Cortex of kidney (tissue), 1 donor: ENCODE measurements at places on chromosomes 4 and X.

GRCh38 chrX:69959712-69960111, 90.0 kb downstream of the AWAT2 start:
- no peak for DNase-seq

GRCh38 chr4:121411151-121411744, 30.4 kb upstream of the QRFPR start:
- DNase-seq: no peak

DNA sequence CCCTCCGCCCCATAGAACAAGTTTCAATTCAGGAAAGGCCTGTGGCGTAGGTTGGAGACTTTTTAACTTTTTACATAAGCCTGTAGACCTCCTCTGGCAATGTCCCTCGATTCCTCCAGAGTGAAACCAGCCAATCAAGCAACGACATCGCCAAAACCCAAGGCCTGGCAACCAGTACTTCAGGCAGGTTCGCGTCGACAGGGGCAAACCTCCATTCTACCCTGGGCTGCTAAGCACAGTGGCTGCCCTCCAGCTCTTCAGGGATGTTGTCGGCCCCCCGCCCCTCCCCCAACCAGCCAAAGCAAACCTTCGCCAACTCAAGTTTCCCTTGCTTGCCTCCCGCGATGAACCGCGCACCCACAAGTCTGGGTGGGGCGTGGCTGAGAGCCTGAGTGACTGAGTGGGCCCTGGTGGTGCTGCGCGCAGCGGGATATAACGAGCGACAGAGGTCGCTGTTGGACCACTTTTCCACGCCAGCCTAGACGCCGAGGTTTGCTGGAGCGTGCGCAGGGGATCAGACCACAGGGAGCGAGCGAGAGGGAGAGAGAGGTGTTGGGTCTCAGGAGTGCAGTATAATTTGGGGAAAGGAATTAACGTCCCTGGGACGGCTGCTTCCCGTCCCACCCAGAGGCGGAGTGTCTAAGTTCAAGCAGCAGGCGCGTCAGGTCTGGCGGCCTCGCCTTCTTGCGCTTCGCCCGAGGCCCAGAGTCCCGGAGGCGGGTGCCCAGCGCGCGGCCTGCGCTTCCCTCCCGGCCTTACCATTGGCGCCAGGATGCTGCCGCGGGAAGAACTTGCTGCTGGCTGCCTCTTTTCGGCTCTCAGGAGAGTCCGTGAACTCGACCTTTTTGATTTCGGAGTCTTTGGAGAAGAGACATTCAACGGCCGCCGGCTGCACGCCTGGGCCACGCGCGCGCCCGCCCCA, 9.0 kb upstream of the PITX2 start:
- no peak for DNase-seq

GRCh38 chrX:111095974-111096895, at the start of gene PAK3:
TSS of gene PAK3 (plus strand) at chrX:111096191. CDS start at chrX:111123104, 26,913 bp downstream.
- no peak for DNase-seq

GRCh38 chrX:118571836-118572235, 76.2 kb downstream of the DOCK11 start:
- DNase-seq: no peak

DNA sequence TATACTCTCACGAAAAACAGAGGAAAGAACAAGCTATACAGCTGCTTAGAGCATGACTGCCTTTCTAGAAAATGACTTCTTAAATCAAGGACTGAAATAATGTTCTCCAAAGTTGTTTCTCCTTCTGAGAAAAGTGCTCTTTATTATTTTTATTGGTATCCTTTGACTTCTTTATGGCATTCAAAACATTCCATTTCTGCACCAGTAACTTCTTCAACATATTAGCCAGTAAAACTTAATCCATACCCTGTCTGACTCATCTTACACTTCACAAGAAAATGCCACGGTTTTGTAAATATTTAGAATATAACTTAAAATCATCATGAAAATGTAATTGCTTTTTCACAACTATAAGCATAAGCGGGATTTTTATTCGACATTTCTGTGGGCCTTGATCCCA, 180.4 kb downstream of the NR3C2 start:
- no peak for DNase-seq

- no peak for DNase-seq
Measured at GRCh38 chrX:39773923-39774773, 323.6 kb downstream of the BCOR start.

GRCh38 chrX:70525733-70526132, 81.1 kb downstream of the DLG3 start:
- DNase-seq: no peak

DNA sequence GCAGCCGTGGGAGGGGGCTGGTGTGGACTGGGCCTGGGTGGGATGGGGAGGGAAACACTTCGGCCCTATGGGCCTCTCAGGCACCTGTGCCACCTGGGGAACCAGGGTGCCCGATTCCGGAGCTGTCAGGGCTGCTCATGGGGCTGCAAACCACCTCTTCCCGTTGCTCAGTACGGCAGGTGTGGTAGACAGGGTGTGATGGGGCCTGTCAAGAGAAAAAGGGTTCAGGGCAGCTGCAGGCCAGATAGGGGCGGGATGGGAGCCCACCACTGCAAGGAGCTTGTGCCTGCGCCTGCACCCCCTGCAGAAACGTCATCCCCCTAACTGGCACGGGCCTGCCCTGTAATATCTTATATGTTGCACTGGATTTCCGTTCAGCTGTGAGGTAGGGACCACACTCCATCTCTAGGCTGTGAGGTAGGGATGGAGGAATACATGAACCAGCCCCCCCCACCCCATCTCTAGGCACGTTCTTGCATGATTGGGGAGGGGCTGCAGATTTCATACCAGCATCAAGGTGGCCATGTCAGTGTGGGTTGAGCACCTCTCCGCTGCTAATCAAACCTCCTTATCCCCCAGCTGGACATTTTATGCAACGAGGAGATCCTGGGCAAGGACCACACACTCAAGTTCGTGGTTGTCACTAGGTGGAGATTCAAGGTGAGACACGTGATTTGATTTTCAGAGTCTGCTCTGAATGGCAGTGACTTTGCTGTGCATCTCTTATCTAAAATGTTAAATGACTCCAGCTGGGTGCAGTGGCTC, 59.0 kb downstream of the PCGF3 start:
- DNase-seq: no peak

DNA sequence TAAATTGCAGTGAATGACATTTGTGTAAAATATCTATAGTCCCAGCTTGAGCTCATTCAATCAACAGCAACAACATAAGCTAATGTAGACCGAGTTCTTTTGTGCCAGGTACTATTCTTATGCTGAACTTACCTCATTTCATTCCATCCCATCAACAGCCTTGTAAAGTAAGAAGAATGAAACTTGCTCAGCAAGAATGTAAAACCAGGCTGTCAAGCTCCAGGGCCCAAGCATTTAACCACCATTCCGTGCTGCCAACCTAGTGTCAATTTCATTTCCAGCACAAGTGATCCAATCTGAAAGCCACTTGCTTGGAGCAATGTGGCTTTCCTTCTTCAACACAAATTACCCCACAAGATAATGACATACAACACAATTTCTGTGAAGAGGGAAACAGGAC, 36.6 kb downstream of the RASSF6 start:
- DNase-seq: no peak

GRCh38 chrX:155949098-155949497, 48.4 kb upstream of the IL9R start:
- no peak for DNase-seq

- no peak for DNase-seq
Measured at GRCh38 chrX:7294483-7294882, 146.5 kb upstream of the PUDP start.

DNA sequence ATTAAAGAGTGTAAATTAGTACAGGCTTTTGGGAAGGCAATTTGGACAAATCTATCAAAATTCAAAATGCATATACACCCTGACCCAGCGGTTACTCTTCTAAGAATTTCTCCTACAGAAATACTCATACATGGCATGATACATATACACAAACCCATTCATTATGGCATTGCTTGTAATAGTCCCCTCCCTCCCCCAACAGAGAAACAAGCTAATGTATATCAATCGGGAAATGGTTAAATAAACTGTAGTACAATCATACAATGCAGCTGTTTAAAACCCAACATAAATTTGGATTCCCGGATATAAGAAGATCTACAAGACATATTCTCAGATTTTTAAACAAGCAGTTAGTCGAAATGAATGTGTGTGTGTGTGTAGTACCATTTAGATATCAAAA, 808 bp downstream of the HUWE1 start:
- DNase-seq: no peak

GRCh38 chrX:107684956-107685385, 56.7 kb downstream of the PRPS1 start:
- peak; percentile 5 for DNase-seq

GRCh38 chr4:79607979-79608378, 200.0 kb upstream of the GK2 start:
- no peak for DNase-seq

DNA sequence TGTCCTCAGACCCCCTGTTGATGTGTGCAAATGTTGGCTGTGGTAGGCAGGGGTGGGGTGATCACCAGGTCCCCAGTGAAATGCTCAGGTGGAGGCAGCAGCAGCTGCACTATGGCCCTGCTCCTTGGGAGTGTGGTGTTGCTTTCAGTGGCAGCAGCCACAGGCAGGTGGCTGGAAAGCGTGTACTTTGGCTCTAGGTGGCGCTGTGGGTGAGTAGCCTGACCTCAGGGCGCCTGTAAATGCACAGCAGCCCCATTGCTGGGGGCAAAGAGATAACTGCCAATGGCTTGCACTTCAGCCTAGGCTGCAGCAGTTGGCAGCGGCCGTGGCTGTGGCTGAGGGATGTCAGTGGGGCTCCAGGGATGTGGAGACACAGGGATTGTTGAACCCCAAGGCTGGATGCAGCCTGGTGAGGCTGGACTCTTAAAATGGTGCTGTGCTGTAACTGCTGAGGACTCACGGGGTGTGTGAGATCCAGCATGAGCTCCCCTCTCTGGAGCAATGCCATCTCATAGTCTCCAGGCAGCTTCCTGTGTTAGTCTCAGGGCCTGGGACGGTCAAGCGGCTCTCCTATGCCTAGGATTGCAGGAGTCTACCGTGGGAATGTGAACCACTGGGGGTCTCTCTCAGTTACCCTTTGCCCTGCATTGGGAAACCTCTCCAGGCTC, 421.7 kb upstream of the HTR2C start:
- no peak for DNase-seq

DNA sequence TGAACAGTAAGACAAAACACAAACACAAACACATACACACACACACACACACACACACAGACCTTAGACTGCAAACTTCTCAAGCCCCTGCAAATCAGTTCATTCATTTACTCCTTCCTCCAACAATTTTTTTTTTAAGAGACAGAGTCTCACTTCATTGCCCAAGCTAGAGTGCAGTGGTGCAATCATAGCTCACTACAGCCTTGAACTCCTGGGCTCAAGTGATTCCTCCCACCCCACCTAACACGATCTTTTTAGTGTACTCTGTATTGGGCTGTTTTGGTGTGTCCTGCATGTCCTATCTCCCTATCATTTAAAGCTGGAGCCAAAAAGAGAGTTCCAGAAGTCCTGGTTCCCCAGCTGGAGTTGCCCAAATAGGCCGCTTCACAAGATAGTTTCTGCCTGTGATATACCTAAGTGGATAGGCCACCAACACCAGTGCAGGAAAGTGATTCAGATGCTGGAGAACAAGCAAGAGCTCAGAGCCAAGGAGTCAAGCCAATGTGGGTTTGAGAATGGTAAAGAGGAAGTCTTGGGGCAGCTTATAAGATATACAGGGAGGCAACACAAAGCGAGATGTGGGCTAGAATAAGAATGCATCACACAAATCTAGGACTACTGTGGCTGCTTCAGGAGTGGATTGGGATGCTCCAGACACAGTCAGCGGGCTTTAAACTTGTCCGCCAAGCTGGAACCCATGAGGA, 85.4 kb upstream of the RAPGEF2 start:
- no peak for DNase-seq

GRCh38 chr4:15495621-15496020, 25.9 kb downstream of the CC2D2A start:
- DNase-seq: no peak

DNA sequence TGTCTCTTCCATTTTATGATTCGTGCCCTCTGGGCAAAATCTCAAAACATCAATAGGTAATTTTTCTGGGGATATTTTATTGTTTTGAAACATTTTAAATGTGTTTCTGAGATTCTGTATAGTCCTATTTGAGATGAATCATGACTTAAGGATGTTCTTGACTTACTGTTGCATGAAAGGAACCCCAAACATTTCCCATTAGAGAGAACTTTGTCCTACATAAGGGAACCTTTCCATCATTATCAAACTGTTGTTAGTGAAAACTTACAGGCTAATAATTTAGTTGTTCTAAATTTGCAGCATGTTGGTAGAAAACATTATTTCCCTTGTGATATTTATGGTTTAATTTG, 523.3 kb downstream of the PPARGC1A start:
- DNase-seq: no peak

DNA sequence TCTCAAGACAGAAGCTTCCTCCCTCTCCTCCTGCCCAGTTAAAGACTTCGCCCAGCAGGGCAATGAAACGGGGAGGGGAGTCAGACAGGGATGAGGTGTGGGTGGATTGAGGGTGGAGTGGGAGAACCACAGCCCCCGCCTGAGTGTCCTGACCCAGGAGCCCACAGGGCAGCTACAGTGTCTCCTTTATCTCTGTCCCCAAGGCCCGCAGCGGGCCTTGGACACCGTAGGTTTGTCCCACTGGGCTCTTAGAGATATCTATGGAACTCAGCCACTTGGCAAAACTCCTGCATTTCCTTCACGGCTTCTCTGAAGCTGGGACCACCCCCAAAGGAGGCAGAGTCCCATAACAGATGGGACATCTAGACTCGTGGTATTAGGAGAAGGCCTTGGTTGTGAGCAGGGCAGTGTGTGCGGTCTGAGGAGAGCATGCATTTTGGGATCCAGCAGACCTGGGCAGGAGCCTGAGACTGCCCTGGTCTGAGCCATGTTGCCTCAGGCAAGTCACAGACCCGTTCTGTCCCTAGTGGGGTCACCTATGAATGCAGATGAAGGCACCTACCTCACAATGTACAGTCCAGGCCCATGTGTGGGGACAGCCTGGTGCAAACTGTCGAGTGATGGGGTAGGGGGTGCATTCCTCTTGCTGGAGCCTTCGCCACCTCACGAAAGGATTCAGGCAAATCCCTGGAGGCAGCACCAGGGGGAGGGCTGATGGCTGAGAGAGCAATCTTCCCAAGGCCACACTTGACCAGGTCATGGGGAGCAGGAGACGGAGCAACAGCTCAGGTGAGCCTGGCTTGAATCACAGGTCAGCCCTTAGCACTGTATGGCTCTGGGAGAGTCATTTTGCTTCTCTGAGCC, 225.7 kb upstream of the PSAPL1 start:
- DNase-seq: no peak

DNA sequence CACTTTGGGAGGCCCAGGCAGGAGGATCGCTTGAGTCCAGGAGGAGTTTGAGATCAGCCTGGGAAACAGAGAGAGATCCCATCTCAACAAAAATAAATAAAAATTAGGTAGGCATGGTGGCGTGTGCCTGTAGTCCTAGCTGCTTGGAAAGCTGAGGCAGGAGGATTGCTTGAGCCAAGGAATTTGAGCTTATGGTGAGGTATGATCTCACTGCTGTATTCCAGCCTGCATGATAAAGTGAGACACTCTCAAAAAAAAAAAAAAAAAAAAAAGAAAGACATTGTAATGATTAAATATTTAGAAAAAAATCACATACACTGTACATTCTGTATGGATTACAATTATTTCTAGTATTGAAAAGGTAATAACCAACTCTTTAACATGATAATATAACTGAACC, 87.1 kb downstream of the SLIT2 start:
- DNase-seq: no peak

GRCh38 chr4:185909972-185910371, 98.0 kb upstream of the SORBS2 start:
- no peak for DNase-seq

GRCh38 chrX:17812763-17813162, 48.3 kb downstream of the RAI2 start:
- no peak for DNase-seq
